ENCODE measurements at places on chromosomes 16 and 17.

DNA sequence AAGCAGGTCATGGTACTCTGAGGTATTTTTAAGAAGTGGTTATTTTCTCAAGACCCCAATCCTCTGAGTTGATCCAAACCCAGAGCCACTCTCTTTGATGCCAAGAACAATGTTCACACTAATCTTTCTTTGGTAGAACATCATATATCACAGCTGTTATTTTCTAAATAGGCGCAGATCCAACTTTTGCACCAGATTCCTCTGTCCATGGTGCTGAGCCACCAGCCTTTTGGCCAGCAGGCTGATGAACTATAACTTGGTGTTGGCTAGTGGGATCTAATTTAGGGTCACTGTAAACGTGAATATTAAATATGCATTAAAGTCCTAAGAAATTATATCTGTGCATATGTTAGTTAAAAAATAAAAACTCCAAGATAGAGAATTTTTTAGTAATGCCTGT, 7.0 kb upstream of the ZKSCAN2 start:
- no peak for DNase-seq

GRCh38 chr16:86665319-86665675, 86.9 kb downstream of the FOXL1 start:
- no peak for DNase-seq

DNA sequence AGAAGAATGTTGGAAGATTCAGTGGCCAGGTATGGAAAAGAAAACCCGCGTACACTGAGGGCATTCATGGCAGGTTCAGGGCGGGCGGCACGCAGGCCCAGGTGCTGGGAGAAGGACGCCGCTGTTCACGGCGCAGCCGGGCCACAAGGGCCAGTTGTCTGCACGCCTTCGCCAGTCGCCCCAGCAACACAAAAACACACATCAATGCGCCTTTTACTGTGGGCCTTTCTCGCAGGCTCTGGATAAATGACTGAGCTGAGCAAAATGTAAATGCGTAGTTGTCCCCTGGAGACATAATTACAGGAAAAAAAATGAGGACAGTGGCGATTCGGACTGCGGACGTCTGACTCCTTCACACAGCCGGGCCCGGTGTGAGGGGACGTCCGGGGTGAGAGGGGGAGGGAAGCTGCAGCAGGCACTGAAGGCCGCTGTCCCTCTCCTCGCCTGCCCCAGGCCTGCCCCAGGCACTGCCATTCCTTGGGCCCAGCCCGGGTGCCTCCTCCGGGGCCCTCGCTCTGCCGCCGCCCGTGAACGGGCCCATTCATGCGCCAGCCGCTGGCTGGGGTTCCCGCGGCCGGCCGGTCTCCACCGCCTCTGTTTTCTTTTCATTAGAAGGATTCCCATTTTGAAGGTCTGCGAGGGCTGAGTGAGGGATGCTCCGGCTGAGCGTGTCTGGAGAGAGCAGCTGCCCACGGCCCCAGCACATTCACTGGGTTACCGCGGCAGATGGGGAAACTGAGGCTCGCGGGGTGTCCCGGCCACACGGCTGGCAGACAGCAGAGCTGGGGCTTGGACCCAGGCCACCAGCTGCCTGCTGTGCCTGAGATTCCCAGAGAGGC, 6.5 kb upstream of the ZNF469 start:
- DNase-seq = no peak

GRCh38 chr17:72150632-72151460, 30.0 kb downstream of the SOX9 start:
- no peak for DNase-seq

- no peak for DNase-seq
These were observed 398.8 kb upstream of the SALL1 start for GRCh38 chr16:51549836-51550235.

DNA sequence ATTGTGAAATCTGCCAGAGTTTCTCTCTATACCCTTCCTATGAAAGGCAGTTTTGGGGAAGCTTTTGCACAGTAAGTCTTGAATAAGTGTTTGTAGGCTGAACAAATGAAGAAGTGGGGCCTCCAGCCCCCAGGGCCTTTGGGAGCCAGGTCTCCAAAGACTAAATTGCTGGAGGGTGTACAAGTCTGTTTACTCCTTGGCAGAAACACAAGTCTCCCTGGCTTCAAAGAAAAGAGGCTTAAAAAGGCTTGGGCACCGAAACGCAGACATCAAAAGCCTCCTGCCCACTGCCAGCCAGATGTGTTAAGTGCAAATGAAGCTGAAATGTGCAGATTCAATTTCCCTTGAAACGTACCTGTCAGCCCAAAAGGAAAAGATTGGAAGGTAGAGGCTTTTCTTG, 146.3 kb downstream of the TMEM132E start:
- no peak for DNase-seq

DNA sequence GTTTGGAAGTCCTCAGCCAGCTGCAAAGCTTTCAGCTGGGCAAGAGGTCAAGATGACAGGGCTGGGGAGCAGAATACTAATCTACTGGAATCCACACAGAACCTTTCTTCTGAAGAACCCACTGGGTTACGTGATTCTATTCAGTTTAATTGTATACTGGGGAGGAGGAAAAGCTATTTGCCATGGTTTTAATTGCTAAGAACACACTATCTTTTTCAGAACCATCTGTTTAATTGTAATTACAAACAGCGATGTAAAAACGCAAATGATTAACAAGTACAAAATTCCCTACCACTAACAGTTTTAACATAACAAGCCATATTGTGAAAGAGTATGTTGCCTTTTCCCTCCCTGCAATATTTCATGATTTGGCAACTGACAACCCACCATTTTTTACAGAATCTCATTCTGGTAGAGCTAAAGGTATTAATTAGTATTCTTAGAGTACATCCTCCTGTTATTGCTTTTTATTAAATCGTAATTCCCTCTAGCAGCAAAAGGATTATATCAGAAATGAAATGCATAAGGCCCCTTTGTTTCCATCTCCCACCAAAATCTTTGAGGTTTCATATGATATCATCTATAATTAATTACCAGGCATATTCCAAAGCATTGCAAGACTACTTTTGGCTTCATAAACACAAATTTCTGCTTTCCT, 12.1 kb downstream of the HYDIN start:
- no peak for DNase-seq

DNA sequence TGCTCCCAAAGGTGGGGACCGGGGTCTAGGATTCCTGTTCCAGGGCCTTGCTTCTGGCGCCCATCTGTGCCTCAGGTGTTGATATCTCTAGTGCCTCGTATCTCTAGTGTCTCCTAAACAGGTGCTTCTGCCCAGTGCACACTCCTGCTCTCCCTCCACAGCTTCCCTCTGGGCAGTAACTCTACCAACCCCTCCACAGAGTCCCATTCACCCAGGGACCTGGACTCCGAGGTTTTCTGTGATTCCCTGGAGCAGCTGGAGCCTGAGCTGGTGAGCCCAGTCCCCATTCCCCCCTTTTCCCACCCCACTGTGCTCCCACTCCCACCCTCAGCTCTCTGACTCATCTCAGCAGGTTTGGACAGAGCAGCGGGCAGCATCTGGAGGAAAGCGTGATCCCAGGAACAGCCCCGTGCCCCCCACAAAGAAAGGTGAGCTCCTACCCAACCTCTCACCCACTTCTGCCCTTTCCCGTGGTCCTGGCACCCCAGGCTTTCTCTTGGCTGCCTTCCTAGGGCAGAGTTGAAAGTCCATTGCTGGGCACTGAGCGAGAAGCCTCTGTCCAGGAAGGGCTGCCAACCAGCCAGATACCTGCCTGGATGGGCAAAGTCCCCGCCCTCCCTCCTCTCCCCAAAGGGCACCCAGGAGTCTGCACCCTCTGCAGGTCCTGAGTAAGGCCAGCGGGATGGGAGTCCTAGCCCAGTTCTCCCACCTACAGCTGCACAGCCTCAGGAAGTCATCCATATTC, 2.2 kb downstream of the ACBD4 start:
- no peak for DNase-seq

All from stimulated activated CD8-positive, alpha-beta memory T cell treated with anti-CD3 and anti-CD28 coated beads, Interleukin-15, amount 100 ng/mL, for 48 hours (primary cell).